ENCODE measurements at places on chromosomes 11 and 22.

DNA sequence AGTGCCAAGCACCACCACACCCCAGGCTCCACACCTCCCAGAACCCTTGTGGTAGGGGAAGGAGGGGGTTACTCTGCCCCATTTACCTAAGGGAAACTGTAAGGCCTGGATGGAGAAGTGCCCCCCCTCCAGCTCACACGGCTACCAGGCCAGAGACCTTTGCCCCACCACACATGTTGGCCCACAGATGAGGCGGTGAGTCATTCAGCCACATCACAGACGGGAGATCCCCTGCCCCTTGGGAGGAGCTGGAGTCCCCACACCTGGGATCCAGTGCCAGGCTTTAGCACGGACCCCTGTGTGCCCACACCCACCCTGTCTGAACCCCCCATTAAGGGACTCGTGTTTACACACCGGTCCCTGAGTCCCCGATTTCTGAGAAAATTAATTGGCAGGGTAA, 24.9 kb downstream of the CDKN1C start:
- no peaks in the 10 kb centered on the region for H3K36me3 ChIP-seq
- no peaks in the 10 kb centered on the region for H3K27me3 ChIP-seq
- peak; percentile 11 for DNase-seq
- no peak overlapping the region for H3K27ac ChIP-seq

DNA sequence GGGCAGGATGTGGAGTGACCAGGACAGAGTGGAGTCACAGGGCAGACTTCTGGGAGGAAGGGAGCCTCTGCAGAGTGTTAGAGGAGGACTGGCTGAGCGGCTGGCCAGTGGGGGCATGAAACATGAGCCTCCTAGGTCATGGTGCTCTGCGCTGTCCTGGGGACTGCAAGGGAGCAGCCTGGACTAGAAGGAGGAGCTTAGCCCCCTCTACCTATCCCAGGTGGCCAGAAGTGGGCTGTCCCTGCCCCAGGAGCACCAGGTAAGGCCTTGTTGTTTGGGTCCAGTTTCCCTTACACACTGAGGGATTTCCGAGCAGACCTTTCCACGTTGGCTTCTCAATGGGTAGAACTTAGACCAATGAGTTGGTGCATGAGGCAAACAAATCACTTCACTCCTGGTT, 7.4 kb downstream of the PKNOX2 start:
- H3K4me3 ChIP-seq, result no peak overlapping the region
- no peak overlapping the region for H3K27ac ChIP-seq
- peaks cover 4% of the 10 kb centered on the region for H3K4me1 ChIP-seq
- no peaks in the 10 kb centered on the region for H3K36me3 ChIP-seq

DNA sequence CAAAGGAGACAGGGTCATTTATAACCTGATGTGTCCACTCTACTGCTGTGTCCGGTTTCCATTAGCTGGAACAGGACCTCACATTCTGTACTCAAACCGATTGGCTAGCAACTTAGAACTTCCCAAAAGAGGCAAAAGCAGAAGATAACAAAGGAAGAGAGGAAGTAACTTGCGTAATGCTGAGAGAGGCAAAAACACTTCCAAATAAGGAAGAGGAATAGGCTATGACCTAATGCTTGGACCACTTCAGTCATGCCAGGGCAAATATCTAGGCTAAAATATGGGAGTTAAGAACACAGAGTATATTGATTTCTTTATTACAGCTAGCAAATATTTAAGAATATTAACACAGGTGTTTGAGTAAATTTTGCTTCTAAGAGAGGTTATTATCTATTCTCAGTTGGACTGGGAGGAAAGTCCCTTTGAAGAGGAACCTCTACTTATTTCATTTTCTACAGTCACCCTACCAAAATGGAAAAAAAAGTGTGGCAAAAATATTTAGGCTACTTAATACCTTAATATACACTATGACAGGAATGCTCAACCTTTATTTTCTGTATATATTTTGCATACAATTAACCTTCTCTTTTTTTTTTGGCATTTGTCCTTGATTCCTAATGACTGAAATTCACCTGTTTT, 499.8 kb upstream of the CHORDC1 start:
- no peaks in the 10 kb centered on the region for H3K36me3 ChIP-seq
- H3K4me3 ChIP-seq, result no peak overlapping the region
- H3K27ac ChIP-seq, result no peak overlapping the region
- H3K4me1 ChIP-seq, result no peaks in the 10 kb centered on the region

DNA sequence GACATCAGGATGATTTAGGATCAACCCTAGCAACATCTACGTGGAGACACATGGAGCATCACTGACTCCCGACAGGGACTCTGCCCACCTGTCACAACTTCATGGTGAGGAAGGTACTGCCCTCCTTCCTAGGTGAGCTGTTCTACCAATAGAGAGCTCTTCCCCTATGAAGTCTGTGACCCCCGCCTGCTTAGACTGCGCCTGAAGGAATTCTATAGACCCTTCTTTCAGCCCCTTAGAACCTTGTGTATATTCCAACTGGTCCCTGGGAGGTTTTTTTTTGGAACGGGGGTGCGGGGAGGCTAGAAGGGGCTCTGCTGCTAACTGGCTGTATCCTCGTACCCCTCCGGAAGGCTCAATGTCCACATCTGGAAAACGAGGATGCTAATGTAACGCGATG, 566 bp downstream of the INTS4 start:
- peaks cover 7% of the 10 kb centered on the region for H3K36me3 ChIP-seq
- H3K4me1 ChIP-seq, result peaks cover 3% of the 10 kb centered on the region
- H3K27ac ChIP-seq, result peak overlapping the region; percentile 70
- H3K27me3 ChIP-seq, result no peaks in the 10 kb centered on the region
- no peak for DNase-seq

DNA sequence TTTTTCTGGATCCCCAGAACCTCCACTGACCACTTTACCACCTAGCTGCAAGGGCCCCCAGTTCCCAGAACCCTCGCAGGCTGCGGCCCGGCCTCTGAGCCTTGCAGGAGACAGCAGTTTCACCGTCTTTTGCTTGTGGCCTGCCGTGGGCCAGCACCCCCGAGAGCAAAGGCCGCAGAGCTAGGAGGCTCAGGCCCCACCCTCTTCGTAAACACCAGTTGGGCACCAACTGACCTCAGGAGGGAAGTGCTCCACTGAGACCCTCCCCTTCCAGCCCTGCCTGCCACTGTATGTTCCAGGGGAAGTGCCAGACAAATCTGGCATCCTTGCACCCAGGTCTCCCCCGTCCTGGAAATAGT, 23.4 kb upstream of the CREB3L1 start:
- peaks cover 9% of the 10 kb centered on the region for H3K4me1 ChIP-seq
- no peak for DNase-seq
- no peak overlapping the region for H3K4me3 ChIP-seq

DNA sequence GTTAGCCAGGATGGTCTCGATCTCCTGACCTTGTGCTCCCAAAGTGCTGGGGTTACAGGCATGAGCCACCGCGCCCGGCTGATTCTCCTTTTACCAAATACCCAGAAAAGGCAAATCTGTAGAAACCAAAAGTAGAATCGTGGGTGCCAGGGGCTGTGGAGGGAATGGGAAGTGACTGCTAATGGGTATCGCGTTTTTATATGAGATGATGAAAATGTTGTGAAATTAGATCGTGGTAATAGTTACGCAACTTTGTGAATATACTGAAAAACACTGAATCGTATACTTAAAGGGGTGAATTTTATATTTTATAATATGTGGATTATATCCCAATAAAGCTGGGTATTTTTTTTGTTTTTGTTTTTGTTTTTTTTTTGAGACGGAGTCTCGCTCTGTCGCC, 48.2 kb upstream of the CREB3L1 start:
- no peaks in the 10 kb centered on the region for H3K4me1 ChIP-seq
- H3K36me3 ChIP-seq, result no peaks in the 10 kb centered on the region
- no peak overlapping the region for H3K27ac ChIP-seq
- no peak overlapping the region for H3K4me3 ChIP-seq

- no peaks in the 10 kb centered on the region for H3K27me3 ChIP-seq
- H3K4me1 ChIP-seq, result no peaks in the 10 kb centered on the region
- H3K4me3 ChIP-seq, result no peak overlapping the region
These were observed 562.3 kb downstream of the NTM start for GRCh38 chr11:131932584-131933325.

GRCh38 chr11:46118702-46119351, 2.4 kb downstream of the PHF21A start:
- H3K36me3 ChIP-seq, result no peaks in the 10 kb centered on the region
- H3K4me3 ChIP-seq, result peak overlapping the region; percentile 82
- no peak for DNase-seq
- H3K27me3 ChIP-seq, result no peaks in the 10 kb centered on the region
- peak overlapping the region; percentile 78 for H3K27ac ChIP-seq

- no peak for DNase-seq
- H3K36me3 ChIP-seq, result peaks cover 31% of the 10 kb centered on the region
- H3K27me3 ChIP-seq, result no peaks in the 10 kb centered on the region
- peaks cover 16% of the 10 kb centered on the region for H3K4me1 ChIP-seq
- peak overlapping the region; percentile 94 for H3K27ac ChIP-seq
- peak overlapping the region; percentile 74 for H3K4me3 ChIP-seq
These were observed 708 bp downstream of the SCO2 start for GRCh38 chr22:50524676-50525103.

GRCh38 chr11:95516175-95516574, 273.4 kb downstream of the FAM76B start:
- H3K4me3 ChIP-seq, result no peak overlapping the region
- H3K27me3 ChIP-seq, result peaks cover 2% of the 10 kb centered on the region
- no peaks in the 10 kb centered on the region for H3K36me3 ChIP-seq

- no peaks in the 10 kb centered on the region for H3K27me3 ChIP-seq
- H3K4me1 ChIP-seq, result no peaks in the 10 kb centered on the region
- no peaks in the 10 kb centered on the region for H3K36me3 ChIP-seq
- H3K4me3 ChIP-seq, result no peak overlapping the region
- no peak overlapping the region for H3K27ac ChIP-seq
- DNase-seq, result no peak
These were observed 17.1 kb upstream of the MS4A4A start for GRCh38 chr11:60263402-60263801.

DNA sequence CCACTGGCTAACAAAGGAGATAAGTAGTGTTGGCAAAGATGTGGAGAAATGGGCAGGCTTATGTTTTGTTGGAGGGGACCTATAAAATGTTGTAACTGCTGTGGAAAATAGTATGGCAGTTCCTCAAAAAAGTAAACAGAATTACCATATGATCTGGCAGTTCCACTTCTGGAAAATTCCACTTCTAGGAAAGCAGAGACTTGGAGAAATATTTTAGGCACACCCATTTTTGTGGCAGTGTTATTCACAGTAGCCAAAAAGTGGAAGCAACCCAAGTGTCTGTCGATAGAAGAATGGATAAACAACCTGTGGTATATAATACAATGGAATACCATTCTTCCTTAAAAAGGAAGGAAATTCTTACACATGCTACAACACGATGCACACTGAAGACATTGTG, 57.0 kb upstream of the ADORA2A start:
- no peak for DNase-seq
- H3K4me3 ChIP-seq, result no peak overlapping the region
- H3K4me1 ChIP-seq, result no peaks in the 10 kb centered on the region
- H3K27me3 ChIP-seq, result no peaks in the 10 kb centered on the region
- peaks cover 21% of the 10 kb centered on the region for H3K36me3 ChIP-seq

All from GM12878 (cell line).